ENCODE measurements at places on chromosomes 1 and 21. TPM values are rescaled to one million over a fixed set of nuclear protein-coding genes. Genes with fewer than 3 reads are reported as not detected.

NBPF4 gene
- 0.51 TPM for total RNA-seq

PLXNA2 gene
- total RNA-seq: 0.44 TPM

TMPRSS15 gene
- total RNA-seq: not detected

B3GALT6 gene
- 32.5 TPM for total RNA-seq

BSND gene
- total RNA-seq: not detected

ANKRD45 gene
- not detected for total RNA-seq

Measured in T-helper 1 cell treated with Interleukin-12 subunit alpha and Interleukin-12 subunit beta and Interleukin-4 antibody, amounts not matched to agents 30 ng/mL and 1 ng/mL, for 36 hours (primary cell).